ENCODE measurements at places on chromosomes 1 and 21. TPM values are rescaled to one million over a fixed set of nuclear protein-coding genes. Genes with fewer than 3 reads are reported as not detected.
A peak's percentile ranks its signal among the peaks of the same experiment; 100 is the strongest.

- H3K36me3 ChIP-seq: no peaks in the 10 kb centered on the region
- H3K27me3 ChIP-seq: peaks cover 5% of the 10 kb centered on the region
- DNase-seq: no peak
- H3K4me3 ChIP-seq: no peak overlapping the region
- peaks cover 12% of the 10 kb centered on the region for H3K4me1 ChIP-seq
Observed at GRCh38 chr1:17875882-17876280, 120.7 kb downstream of the ACTL8 start.

- no peaks in the 10 kb centered on the region for H3K27me3 ChIP-seq
- H3K27ac ChIP-seq: no peak overlapping the region
- peaks cover 5% of the 10 kb centered on the region for H3K4me1 ChIP-seq
- DNase-seq: no peak
Observed at GRCh38 chr1:112981426-112981825, 25.4 kb upstream of the SLC16A1 start.

DNA sequence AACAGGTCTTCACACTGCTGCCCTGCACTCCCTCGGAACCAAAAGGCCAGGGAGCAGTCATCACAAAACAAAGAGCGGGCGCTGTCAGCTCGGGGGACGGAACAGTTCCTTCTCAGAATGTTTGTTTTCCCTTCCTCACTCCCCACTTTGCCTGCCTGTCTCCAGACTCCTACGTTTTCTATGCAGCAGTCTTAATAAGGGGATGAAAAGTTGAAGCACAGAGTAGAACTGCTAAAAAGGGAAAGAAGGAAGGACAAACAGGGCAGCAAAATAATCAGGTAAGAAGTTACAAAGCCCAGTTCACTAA, 738 bp upstream of the GPR161 start:
- peaks cover 22% of the 10 kb centered on the region for H3K4me1 ChIP-seq
- peak overlapping the region; percentile 96 for H3K4me3 ChIP-seq
- peaks cover 41% of the 10 kb centered on the region for H3K27me3 ChIP-seq
- no peak for DNase-seq

GRCh38 chr1:60564916-60565750, 491.6 kb upstream of the C1orf87 start:
- no peaks in the 10 kb centered on the region for H3K27me3 ChIP-seq
- H3K4me1 ChIP-seq: 0 out of 2 replicates have a peak, but pooled peaks cover 3% of the 10 kb centered on the region
- H3K27ac ChIP-seq: no peak overlapping the region
- H3K4me3 ChIP-seq: no peak overlapping the region
- H3K36me3 ChIP-seq: no peaks in the 10 kb centered on the region
- no peak for DNase-seq

DNA sequence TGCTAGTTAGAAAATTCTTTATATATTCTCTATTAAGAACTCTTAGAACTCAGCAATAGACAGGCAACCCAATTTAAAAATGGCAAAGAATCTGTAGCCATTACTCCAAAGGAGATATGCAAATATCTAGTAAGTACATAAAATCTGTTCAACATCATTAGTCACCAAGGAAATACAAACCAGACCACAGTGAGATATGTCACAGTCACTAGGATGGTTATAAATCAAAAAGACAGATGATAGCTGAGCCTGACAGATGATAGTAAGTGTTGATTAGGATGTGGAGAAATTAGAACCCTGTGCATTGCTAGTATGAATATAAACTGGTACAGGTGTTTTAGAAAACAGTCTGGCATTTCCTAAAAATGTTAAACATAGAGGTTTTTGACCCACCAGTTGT, 26.6 kb downstream of the SRSF11 start:
- DNase-seq: no peak
- no peak overlapping the region for H3K27ac ChIP-seq
- H3K36me3 ChIP-seq: peaks cover 85% of the 10 kb centered on the region
- no peaks in the 10 kb centered on the region for H3K27me3 ChIP-seq
- H3K4me1 ChIP-seq: no peaks in the 10 kb centered on the region
- no peak overlapping the region for H3K4me3 ChIP-seq

DNA sequence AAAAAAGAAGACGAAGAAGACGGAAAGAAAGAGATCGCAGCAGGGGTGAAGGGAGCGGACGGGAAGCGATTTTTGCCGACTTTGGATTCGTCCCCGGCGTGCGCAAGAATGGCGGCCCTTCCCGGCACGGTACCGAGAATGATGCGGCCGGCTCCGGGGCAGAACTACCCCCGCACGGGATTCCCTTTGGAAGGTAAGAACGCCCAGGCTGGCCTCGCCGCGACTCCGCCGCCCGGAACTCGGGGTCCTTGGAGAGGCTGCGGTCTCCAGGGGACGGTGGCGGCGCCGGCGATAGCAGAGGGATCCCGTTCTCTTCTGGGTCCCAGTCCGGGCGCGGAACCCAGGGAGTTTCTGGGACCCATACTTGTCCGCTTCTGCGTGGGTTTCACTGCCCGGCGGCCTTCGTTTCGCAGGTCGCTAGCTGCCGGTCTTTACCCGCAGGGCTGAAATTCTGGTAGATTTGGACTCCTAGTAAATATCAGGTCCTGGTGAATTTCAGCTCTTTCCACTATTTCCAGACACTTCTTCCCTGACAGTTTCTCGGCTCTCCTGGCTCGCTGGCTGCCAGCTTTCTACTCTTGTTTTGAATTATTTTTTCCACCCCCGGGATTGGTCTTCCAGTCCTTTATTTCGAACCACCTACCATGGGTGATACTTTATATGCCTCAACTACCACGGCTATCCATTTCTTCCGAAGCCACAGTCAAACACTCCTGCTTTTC, 1.0 kb downstream of the PAX7 start:
- peak; percentile 74 for DNase-seq
- H3K36me3 ChIP-seq: no peaks in the 10 kb centered on the region
- H3K27me3 ChIP-seq: peaks cover 99% of the 10 kb centered on the region
- peaks cover 75% of the 10 kb centered on the region for H3K4me1 ChIP-seq
- no peak overlapping the region for H3K27ac ChIP-seq

GRCh38 chr1:87603626-87604025, 274.9 kb downstream of the LMO4 start:
- H3K27me3 ChIP-seq: no peaks in the 10 kb centered on the region
- no peaks in the 10 kb centered on the region for H3K36me3 ChIP-seq
- H3K4me3 ChIP-seq: no peak overlapping the region
- DNase-seq: no peak

DNA sequence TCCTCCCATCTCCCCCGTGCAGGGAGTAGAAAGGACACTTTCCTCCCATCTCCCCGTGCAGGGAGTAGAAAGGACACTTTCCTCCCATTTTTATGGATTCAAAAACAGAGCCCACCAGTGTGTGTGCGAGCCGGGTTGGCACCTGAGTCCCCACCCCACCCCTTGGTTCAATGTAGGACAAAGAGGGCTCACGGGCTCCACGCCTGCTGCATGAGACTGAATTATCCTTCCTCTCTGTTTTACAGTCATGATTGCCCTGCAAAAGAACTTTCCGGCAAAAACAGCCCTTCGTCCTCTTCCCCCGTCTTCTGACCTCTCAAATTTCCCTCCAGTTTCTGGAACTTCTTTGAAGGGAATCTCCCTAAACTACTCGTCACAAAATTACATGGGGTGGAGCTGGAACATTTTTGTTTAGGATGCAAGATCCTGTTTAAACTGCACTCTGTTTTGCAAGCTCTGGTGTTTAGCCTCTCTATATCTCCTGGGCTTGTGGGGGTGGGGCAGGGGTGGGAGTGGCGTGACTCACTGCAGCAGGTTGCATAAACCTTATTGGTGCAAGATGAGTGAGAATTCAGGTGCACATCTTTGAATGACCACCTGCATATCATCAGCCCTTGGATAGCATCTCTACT, 99.8 kb downstream of the PSMG1 start:
- no peak overlapping the region for H3K27ac ChIP-seq
- peaks cover 16% of the 10 kb centered on the region for H3K4me1 ChIP-seq
- no peaks in the 10 kb centered on the region for H3K27me3 ChIP-seq
- H3K36me3 ChIP-seq: no peaks in the 10 kb centered on the region
- DNase-seq: no peak

NBPF10 gene
- total RNA-seq: 0.63 TPM

- H3K4me1 ChIP-seq: no peaks in the 10 kb centered on the region
- H3K36me3 ChIP-seq: no peaks in the 10 kb centered on the region
- no peak overlapping the region for H3K27ac ChIP-seq
- DNase-seq: no peak
- no peaks in the 10 kb centered on the region for H3K27me3 ChIP-seq
Observed at GRCh38 chr1:96643519-96643918, 78.1 kb upstream of the PTBP2 start.

Data from WTC11 (cell line).